ENCODE measurements at places on chromosomes 1 and 21. TPM values are rescaled to one million over a fixed set of nuclear protein-coding genes. Genes with fewer than 3 reads are reported as not detected.

The CRB1 gene
- not detected for polyA plus RNA-seq

The ADORA3 gene
- polyA plus RNA-seq: not detected

The IL19 gene
- not detected for polyA plus RNA-seq

The PRR9 gene
- not detected for polyA plus RNA-seq

The KRTAP21-2 gene
- polyA plus RNA-seq: not detected

The B3GALT5 gene
- 0.39 TPM for polyA plus RNA-seq

The GRIK3 gene
- polyA plus RNA-seq: not detected

The SLC1A7 gene
- polyA plus RNA-seq: 0.03 TPM

The TMPRSS3 gene
- polyA plus RNA-seq: not detected

The TMEM52 gene
- 0.37 TPM for polyA plus RNA-seq

The ADORA1 gene
- 0.94 TPM for polyA plus RNA-seq

The FMOD gene
- polyA plus RNA-seq: not detected

The TMCO4 gene
- 4.6 TPM for polyA plus RNA-seq

The C1QTNF12 gene
- polyA plus RNA-seq: 0.76 TPM

The FMO5 gene
- 0.37 TPM for polyA plus RNA-seq

The CACNA1S gene
- not detected for polyA plus RNA-seq

The PGM1 gene
- 51.4 TPM for polyA plus RNA-seq

The GIPC2 gene
- 0.06 TPM for polyA plus RNA-seq

The PDXK gene
- polyA plus RNA-seq: 214 TPM

The AMY1A gene
- polyA plus RNA-seq: not detected

The TNFSF4 gene
- polyA plus RNA-seq: 0.06 TPM

All from A549 (cell line).